ENCODE measurements at places on chromosomes 3 and 15.
A peak's percentile ranks its signal among the peaks of the same experiment; 100 is the strongest.

GRCh38 chr3:183644244-183644643 lies 8.8 kb downstream of the KLHL24 start:
- no peak for DNase-seq

DNA sequence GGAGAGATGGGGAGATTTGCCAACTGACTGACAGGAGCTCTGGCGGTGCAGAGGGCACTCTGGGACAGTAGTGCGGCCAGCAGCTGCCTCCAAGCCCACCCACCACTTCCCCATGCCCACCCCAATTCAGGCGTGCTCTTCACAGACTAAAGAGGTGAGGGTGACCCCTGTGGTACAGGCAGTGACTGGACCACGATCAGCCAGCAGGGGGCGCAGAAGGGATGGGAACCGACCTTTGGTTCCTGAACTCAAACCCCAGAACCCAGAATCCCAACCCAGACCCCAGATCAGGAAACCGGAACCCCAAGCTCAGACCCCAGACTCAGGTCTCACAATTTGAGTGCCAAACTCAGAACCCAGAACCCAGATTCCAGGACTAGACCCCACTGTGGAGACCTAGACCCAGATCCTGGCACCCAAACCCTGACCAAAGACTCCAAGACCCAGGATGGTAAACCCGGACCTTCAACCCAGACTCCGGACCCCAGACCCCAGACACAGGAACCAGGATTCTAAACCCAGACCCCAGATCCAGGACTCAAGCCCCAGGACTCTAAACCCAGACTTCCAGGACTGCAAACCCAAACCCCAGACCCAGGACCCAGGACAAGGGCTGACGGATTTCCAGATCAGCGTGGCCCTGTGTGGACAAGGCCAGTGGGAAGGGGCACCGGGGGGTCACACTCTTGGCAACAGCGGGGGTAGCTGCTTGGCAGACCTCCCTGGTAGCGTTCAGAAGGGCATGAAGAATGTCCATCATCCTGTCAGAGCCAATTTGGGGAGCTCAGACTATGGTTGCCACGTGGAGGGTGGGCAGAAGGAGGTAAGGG lies 3.7 kb upstream of the MYL3 start:
- DNase-seq: peak; percentile 91

DNA sequence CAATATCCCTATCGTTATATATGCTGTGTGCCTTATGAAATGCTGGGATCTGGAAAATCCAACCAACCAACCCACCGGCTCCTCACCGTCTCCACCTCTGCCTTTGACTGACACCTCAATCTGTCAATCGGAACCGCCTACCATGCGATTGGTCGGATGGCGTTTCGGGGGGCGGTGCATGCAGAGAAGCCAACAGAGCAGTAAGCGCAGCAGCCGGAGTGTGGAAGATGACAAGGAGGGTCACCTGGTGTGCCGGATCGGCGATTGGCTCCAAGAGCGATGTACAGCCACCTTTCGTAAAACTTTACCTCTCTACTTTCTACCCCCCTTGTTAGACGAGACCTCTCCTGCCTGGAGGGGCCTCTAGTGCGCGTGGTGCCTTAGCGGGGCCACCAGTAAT lies 6.3 kb downstream of the CLK3 start:
- no peak for DNase-seq

DNA sequence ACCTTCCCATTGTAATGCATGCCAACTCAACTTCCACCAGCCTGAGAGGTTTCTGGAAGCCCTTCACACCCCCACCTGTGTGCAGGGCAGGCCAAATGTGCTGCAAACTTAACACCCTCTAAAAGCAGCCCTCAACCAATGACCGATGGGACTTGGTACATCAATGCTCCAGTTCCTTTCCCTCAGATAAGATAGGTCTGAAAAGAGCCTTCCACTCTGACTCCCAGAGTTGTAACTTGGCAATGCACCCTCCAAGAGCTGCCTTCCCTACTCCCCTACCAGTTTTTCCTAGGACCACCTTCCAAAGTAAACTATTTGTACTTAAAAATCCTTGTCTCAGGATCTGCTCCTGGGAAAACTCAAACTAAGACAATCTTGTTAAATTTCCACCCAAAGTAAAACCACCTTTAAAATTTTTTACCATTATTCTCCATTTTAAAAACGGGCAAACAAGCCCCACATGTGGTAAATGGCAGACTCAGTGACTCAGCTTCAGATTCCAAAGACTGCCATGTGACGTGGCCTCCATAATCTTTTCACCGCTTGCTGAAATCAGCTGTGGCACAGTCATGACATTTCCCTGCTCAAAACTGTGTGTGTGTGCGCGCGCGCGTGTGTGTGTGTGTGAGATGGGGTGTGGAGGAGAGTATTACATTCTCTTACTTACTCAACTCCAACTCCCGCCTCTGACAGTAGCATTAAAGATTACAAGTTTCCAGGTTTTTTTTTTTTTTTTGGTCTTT lies 17.2 kb downstream of the RASGRP1 start:
- DNase-seq: peak; percentile 62

GRCh38 chr15:29853211-29853987 lies 31.1 kb upstream of the TJP1 start:
- DNase-seq: no peak

DNA sequence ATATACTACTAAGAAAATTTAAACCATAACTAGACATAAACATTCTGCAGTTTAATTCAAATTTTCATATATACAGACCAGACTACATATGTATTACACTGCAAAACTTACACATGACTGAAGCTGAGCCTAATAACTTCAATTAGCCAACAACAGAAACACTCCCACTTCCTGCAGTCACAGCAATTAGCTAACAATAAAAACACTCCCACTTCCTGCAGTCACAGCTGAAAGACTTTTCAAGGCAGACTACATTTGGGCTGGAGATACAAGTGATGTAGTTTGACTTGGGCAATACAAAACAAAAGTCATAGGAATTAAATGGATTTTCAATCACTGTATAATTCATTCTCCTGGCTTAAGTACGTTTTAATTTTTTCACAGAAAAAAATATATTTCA lies 10.3 kb downstream of the TM2D3 start:
- no peak for DNase-seq

GRCh38 chr15:87631093-87631492 lies 625.4 kb downstream of the NTRK3 start:
- DNase-seq: no peak

- DNase-seq: no peak
Observed at GRCh38 chr15:65081270-65081669, 4.7 kb downstream of the KBTBD13 start.

DNA sequence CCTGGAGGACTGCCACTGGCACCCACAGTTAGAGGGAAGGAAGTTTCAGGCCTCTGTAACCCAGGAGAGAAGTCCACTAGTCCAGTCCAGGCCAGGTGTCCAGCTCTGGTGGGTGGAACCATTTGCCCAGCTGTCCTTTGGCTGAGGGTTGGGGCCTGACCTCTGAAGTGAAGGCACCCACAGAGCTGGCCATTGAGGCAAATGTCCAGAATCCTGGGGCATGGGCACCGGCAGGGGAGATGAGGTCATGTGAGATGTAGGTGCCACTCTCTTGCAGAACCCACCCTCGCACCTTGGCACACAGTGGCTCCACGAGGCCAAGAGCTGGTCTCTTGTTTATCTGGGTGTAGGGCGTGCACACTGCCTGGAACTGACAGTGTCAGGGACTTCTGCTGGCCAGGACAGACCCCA lies 162.8 kb downstream of the SMAD6 start:
- no peak for DNase-seq
